ENCODE measurements at places on chromosomes 3 and 15.

DNA sequence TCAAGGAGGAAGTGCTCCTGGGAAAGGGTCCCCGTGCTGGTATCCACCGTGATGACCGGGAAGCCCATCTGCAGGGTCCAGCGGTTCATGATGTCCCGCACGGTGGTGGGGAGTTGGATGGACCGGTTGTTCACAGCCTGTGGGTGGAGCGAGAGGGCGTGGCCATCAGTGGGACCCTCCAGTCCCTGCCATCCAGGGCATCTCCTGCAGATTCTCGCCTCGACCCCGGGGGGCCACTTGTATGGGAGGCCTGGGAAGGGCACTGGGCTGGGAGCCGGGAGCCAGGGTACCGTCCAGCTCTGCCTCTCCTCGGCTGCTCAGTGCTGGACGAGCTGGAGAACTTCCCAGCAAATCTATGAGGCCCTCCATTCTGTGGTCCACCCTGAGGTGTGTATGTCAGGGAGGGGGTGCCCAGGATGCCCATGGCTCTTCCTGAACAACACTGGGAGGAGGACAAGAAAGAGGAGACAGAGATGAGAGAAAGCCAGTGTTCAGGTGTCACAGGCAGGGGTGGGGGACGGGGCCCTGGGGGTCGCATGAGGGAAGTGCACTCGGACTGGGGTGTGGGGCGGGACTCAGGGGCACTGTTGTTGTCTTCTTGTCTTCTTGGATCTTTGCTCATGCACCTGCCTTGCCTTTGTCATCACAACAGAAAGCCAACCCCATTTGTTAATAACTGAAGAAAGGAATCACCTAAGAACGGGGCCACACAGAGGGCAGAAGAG lies 13.0 kb downstream of the ANPEP start:
- DNase-seq = no peak

- DNase-seq = no peak
Observed at GRCh38 chr3:139945942-139946341, 11.0 kb downstream of the CLSTN2 start.

DNA sequence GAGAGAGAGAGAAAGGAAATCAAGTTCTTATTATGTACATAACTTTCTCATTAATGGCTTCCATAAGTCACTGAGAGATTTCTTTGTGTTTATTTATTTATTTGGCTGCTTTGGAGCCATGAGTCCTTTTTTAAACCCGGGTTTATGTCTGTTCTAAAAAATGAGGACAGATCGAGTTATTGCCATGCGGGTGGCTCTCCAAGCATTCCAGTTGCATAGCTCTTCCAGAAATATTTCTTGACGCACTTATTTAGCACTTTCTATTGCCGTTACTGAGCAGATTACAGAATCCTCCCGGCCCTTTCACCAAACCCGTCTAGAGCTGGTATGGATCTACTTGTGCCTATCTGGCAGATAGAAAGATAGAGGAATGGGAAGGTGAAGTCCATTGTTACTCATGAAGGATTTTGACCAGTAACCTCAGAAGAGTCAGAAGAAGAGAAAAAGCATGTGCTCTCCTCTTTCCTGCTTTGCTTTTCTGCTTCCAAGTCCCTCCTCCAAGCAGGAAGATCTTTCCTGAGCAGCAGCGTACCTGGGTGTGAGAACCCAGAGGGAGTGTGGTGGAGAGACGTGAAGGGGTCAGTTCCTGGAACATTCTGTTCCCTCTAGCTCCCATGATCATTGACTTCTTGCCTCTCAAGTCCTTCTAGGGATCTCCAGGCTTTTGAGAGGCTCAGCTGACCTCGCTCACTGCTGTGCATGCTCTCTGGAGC lies 112.8 kb downstream of the LPP start:
- DNase-seq = no peak

- DNase-seq = no peak
Observed at GRCh38 chr3:151926956-151927355, 53.5 kb downstream of the SUCNR1 start.

DNA sequence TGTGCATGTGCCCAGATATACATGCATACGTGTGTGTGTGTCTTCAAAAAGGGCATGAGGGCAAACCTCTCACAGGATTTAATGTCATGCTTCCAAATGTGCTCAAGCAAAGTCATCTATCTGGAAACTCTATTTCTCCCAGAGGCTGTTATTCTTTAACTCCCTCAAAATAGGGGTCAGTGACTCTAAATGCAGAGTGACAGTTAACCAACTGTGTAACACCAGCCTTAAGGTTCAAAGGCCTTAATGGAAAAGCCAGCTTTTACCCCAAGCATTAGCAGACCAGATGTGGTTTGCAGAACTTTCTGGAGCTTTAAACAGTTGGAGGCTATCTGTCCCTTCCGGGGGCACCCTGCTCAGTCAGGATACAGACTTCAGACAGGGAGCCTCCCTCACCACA lies 70.4 kb upstream of the SLC7A14 start:
- no peak for DNase-seq
